Stimulated activated CD4-positive, alpha-beta T cell treated with anti-CD3 and anti-CD28 coated beads, Interleukin-1b, Interleukin-23, amount 100 ng/mL, for 24 hours (primary cell): ENCODE measurements at places on chromosomes 5 and 9.

DNA sequence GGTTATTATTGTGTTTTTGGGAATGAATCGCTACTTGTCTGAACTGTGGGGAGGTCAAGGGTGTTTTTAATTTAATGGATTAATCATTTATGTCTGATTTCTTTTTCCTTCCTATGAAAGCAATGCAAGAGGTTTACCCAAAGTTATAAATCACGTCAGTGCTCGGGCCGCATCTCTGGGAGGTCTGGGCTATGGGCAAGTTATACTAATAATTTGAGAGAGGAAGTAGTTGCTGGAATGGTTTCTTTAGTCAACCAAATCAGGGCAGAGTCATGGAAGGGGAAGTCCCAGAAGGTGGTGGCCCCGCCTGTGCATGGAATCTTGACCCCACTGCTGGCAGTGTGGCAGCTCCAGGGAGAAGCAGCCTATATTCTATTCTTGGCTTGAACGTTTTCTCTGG, 180.2 kb downstream of the HSPA4 start:
- no peak for DNase-seq

DNA sequence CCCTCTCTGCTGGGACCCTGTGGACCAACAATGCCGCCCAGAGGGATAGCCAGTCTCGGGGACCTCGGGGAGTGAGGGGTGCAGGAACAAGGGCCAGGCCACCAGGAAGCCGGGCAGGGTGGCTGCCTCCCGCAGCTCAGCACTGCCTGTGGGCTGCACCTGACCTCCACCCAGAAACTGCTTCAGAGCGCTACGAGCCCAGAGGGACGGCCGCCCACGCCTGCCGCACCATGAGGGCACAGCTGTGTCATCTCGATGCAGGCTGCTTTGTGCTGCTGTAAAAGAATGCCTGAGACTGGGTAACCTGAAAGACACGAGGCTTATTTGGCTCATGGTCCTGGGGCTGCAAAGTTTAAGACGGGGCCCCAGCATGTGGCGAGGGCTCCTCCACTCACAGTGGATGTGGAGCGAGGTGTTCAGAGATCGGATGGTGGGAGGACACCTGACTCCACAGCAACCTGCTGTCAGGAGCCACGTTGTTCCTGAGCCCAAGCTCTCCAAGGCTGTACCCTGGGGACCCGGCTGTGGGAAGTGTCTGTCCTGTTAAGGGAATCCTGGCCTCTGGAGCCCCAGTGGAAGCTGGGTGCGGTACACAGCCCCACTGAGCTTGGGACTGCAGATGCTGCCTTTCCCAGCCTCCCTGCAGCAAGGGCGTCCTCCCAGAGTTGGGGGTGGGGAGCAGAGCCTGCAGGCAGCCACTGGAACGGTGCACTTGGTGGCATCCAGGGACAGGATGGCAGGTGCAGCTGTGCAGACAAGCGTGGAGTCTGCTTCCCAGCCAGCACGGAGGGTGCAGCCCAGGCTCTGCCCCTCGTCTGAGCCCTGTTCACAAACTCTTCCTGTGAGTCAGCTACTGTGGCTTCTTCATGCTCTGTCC, 11.8 kb upstream of the ZDHHC11 start:
- no peak for DNase-seq

DNA sequence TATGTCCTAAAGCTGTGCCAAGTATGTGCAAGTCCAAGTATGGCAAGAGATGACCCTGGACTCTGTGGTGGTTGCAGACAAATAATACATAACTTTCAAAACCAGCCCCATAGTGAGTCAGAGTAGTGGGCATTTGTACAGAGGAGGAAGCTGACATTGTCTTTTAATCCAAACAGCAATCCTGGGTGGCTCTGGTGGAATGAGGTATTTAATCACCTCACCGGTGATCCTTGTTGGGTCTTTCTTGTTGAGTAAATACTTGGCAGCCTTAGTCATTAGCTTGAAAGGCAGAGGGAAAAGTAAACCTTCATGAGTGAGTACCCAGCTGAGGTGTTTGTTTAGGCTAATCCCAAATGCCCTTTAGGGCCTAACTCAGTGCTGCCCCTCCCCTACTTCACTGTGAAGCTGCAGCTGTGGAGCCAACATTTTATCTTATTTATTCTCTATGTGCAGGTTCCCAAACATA, 148.7 kb upstream of the SLC12A2 start:
- DNase-seq: no peak

DNA sequence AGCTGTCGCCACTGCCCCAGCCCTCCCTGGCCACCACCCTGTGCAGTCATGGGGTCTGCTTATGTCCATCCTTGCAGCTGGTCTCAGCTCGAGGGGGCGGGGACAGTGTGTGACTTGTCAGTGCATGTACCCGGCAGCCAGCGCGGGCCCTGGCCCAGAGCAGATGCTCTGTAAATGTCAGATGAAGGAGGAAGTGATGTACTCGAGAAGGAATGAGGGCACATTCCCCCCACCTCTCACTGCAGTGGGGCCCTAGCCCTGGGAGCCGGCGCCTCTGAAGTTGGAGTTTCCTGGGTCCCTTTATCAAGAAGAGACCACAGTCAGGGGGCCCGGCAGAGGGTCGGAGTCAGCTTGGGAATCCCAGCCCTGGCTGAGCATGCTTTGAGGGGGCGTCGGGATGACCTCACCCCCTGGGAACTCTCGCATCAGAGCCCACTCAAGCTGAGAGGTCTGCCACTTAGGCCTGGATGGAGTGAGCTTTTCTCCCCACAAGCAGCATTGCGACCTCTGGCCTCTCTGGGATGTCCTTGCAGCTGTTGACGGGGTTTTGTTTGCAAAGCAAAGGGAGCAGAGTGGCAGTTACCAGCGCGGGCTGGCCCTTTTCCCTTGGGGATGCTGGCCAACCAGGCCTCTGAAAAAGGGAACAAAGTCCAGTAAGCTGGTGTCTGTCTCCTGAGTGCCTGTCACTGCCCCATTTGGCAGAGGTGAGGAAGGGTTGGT, 19.0 kb downstream of the NEURL1B start:
- no peak for DNase-seq
